ENCODE measurements at places on chromosomes 2 and 18.

GRCh38 chr2:9806298-9806610 lies 37.0 kb upstream of the TAF1B start:
- DNase-seq, result no peak

DNA sequence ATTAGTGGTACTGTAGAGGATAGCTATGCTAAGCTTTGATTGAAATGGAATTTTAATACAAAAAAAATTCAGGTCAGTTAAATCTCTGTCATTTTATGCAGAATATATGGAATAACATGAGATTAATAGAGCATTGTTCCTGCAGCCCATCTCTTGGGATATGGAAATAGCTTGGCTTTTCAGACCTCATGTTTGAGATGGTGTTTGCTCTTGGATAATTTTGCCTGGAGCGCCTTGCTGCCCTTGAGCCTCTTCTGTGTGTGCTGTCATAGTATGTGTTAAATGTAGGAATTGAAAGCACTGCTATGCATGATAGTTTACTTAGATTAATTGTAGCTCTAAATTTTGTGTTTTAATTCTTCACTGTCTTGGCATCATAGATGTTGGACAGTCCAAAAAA lies 27.7 kb downstream of the GALNT1 start:
- peak; percentile 8 for DNase-seq

- DNase-seq, result no peak
Observed at GRCh38 chr2:178345951-178346350, 105.0 kb downstream of the PRKRA start.

GRCh38 chr2:236628256-236628901 lies 58.8 kb downstream of the ACKR3 start:
- DNase-seq, result no peak

- no peak for DNase-seq
Observed at GRCh38 chr2:64145119-64145518, 899 bp upstream of the PELI1 start.

GRCh38 chr2:234278556-234279255 lies 218.2 kb downstream of the ARL4C start:
- no peak for DNase-seq

DNA sequence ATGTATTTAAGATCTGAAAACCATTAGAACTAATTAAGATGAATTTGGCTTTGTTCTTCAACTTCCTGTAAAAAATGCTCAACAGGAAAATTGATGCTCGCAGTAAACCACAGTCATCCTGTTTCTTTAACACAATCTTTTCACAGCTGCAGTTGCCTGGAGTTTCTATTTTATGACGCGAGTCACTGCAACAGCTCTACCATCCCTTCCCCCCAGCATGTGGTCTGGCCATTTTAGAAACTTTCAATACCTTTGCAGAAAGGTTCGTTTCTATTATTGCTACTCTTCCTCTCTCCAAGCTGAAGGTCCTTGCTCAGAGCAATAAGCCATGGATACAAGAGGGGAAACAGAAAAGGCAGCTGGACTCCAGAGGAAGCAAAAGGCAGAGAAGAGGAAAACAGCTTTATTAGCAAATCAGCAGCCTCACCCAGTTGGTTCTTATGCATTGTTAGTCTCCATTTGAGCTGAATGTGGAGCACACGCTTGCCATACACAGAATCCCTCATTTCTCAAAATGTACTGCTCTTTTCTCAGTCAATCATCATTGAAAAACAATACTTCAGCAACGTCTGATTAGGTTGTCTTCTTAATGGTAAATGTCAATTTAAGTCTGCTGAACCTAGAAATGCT lies 3.9 kb downstream of the WIPF1 start:
- DNase-seq, result no peak

- DNase-seq, result no peak
Observed at GRCh38 chr2:63865159-63865799, 23.6 kb downstream of the UGP2 start.

- DNase-seq, result no peak
Observed at GRCh38 chr2:111251711-111252110, 131.0 kb downstream of the BCL2L11 start.

- DNase-seq, result no peak
Observed at GRCh38 chr2:40160751-40161218, 291.1 kb downstream of the SLC8A1 start.

DNA sequence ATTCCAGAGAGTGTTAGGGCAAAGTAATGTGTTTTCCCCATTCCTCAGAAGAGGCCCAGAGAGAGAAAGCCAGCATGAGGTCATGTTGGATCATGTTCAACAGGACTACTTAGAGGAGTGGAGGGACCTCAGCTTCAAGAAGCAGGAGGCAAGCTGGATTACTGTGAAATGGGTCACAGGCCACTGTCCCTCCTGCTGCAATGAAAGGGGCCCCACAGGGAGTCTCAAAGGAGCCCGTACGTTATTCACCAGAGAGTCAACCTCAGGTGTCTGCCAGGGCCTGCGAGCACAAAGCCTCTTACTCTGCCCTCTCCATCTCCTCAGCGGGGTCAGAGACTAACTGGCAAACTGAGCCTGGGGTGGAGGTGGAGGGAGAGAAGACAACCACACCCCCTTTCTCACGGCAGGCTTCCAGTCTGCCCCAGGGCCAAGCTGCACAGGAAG lies 27.2 kb upstream of the ACYP2 start:
- no peak for DNase-seq

- peak; percentile 88 for DNase-seq
Observed at GRCh38 chr2:6955511-6956136, 38.4 kb downstream of the RNF144A start.

GRCh38 chr2:158395166-158395565 lies 61.4 kb downstream of the CCDC148 start:
- no peak for DNase-seq

DNA sequence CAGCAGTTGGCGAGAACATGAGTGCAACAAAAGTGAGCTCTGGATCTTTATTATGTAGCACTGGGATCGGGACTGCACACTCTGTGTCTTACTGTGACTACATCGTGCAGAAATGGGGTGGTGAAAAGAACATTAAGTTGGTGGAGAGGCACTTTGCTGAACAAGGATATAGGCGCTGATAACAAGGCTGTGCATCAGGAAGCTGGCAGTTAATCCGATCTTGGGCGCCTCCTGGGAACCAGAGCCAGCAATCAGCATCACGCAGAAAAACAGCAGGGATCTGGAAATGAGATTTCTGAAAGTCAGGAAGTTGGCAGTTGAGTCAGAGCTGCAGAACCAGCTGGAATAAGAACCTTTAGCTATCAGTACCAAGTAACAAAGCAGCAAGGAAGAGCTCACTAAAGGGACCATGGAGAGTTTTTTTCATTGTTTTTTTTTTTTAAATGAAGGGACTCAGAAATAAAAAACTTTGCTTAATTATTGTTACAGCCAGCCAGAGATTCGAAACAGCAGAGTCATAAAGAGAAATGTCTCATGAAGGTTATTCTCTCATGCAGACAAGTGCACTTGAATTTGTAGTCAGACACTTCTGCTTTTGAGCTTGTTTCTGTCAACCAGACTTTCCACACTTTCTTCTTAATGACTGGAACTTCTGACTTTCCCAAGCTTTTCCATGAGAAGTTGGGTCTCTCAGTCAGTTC lies 22.8 kb upstream of the MYO3B start:
- no peak for DNase-seq

DNA sequence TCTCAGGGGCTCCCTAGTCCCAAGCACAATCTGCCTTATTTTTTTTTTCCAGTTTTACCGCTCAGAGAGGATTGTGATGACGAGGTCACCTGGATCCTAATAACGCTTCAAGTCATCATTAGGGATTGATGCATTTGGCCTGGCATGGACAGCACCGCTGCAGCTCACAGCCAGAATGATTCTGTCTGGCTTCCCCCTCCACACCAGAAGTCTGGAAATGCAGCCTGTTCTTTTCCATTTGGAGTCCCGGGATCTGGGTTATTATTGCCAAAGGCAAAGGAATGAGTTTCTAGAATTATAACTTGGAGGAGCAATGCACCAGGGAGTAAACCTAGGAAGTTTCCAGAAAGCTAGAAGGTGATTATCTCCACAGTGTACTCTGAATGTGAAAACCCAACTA lies 81.1 kb upstream of the TAF1B start:
- DNase-seq, result no peak

GRCh38 chr2:222506230-222506935 lies 82.0 kb downstream of the SGPP2 start:
- DNase-seq, result no peak

GRCh38 chr2:88735853-88736252 lies 44.4 kb downstream of the RPIA start:
- no peak for DNase-seq

DNA sequence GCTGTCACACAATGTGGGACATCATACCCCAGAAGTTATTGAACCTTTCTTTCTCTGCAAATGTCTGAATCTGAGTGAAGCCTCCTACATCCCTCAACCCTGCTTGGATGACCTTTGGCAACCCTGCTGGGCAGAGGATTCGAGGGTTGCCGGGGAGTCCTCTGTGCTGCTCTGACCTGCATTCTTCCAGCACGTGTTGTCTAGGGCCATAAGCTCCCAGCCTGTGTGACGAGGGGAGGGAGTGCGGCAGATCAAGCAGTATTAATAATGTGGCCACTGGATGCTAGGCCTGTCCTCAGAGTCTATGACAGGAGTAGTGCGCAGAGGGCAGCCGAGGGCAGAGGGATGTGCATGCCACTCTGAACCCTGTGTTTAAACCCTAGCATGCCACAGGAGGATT lies 58.8 kb downstream of the RPL37A start:
- no peak for DNase-seq

DNA sequence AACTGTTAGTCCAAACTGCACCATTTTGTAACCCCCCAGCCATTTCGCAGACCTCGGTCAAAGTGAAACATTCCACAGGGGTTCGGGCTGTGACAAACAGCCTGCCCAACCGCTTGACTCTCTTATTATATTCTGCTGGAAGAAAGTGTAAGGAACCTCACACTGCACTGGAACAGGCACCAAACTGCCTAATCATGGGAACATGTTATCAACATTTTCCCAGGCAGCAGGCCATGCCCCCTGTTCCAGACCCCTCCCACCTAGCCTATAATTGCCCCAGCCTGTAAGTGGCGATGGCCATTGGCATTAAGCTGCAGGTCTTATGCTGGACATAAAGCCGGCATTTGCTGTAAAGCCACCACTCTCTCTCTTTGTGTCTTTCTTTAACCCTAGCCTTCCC lies 16.9 kb downstream of the LYG2 start:
- DNase-seq, result no peak

GRCh38 chr2:145617906-145618305 lies 1098.0 kb upstream of the ZEB2 start:
- DNase-seq, result peak; percentile 12

- DNase-seq, result no peak
Observed at GRCh38 chr2:100240386-100240785, 81.9 kb downstream of the LONRF2 start.

DNA sequence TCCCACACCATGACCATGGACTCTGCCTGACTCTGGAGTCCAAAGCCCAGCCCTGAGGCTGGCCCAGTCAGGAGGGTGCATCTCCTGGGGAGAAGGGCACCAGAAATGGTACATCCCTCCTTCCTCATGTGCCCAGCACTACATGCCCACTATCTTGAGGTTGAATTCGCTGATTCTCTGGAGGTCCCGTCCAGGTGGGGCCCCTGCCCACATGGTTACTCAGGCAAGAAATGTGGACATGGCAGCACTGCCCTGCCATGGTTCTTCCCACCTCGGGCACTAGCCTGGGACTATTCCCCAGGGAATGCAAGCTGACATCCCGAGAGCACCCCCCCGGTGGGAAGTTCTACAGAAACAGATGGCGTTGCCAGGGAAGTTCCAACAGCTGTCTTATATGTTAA lies 15.3 kb upstream of the HES6 start:
- DNase-seq, result no peak

- no peak for DNase-seq
Observed at GRCh38 chr2:75381032-75381431, 179.7 kb downstream of the EVA1A start.

DNA sequence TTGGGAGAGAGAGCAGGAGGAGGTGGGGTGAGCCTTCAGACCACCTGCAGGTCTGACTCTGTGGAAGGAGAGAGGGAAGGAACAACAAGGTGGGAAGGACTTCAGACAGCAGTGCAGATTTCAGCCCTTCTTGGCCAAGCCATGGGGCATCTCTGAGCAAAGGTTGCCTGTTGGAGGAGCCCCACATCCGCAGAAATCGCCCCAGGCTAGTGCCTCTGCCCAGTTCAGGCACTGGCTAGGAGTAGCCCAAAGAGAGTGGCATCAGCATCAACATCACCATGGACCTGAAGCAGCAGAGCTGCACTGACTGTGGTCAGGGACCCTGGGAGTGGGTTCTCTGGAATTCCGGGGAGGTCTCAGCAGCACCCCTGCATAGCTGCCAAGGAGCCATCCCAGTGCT lies 10.2 kb downstream of the GPR55 start:
- DNase-seq, result no peak

GRCh38 chr2:136434251-136434715 lies 316.3 kb upstream of the CXCR4 start:
- DNase-seq, result no peak

DNA sequence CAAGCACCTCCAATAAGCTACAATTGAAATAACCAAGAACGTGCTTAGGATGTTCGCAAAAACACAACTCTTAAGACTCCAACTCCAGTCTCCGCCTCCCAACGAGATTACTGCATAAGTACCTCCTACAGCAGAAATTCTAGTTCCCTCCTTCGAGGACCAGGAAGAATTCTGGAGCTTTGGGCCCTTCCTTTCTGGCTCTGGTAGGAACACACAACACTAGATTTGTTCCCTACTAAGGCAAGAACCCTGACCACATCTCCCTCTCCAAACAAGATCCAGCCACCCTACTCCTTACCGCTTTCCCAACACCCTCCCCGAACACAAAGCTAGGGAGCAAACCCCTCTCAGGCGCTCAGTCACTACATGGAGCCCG lies 721 bp downstream of the ADAM17 start:
- DNase-seq, result peak; percentile 81

- no peak for DNase-seq
Observed at GRCh38 chr2:68811364-68811763, 59.8 kb downstream of the BMP10 start.

DNA sequence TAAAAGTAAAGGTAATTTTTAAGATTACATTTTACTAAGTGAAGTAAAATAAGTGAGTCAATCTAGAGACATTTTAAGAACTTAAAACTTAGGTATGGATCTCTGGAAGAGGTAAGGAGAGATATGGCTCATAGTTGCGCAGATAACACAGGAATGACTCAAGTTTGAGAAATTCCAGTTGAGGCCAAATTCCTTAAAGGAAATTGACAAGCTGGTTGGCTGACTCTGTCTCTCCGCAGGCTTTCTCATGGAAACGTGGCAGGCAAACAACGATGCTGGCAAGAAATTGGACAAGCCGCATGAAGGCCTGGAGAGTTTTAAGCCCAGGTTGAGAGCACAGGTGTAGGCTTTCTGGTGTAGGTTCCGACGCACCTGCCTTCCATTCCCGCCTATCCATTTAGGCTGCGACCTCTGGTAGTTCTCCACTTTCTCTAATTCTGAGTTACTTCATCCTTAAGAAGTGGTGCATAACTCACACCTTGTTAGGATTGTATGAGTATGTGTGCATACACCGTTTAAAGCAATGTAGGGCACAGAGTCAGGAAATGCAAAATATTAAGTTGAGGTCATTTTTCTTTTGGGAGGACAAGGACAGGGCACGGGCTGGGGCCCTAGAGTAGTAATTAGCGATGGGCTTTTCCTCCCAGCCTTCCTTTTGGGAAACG lies 589 bp upstream of the DAW1 start:
- DNase-seq, result no peak

- DNase-seq, result no peak
Observed at GRCh38 chr2:119387381-119388129, 20.8 kb downstream of the DBI start.

GRCh38 chr2:219441451-219442255 lies 7.0 kb downstream of the SPEG start:
- peak; percentile 65 for DNase-seq

- no peak for DNase-seq
Observed at GRCh38 chr2:222651718-222652418, 4.0 kb downstream of the FARSB start.

GRCh38 chr2:144358979-144359541 lies 160.9 kb downstream of the ZEB2 start:
- no peak for DNase-seq

All from NCI-H1417 (cell line).